ENCODE measurements at places on chromosomes 11 and 22. TPM values are rescaled to one million over a fixed set of nuclear protein-coding genes. Genes with fewer than 3 reads are reported as not detected.
A peak's percentile ranks its signal among the peaks of the same experiment; 100 is the strongest.

DNA sequence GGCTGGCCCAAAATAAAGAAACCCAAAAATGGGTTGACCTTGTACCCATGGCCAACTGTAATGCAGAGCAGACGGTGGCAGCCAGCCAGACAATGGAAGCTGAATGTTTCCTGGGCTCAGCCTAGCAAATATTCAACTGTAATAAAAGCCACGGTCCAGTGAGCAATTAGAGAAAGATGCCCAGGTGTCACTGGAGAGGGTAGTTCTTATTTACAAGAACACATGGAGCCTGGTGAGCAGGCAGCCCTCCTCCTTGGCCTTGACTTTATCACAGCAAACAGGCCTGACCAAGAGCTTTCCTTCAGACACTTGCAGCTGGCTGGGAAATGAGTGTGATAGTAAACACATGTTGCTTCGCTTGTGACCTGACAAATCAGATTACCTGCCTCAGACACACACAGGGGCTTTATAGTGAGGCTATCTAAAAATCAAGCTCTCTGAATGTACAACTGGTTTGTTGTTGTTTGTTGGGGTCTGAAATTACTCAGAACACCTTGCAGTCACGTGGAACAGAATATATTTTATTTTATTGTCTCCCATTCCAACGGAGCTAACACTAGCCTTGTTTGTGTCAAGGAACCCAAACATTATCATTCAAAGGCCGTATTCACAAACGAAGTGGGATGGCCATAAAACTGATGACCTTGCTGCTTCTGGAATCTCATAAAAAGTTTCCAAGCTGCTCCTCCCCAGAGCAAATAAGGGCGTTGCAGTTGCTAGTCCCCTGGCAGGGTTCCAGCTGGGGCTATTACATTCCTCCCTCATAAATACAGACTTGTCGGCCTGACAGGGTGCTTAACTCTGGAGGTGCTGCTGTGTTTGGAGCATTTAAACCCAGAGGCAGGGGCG lies 161.1 kb downstream of the BBOX1 start:
- peak; percentile 41 for DNase-seq

DNA sequence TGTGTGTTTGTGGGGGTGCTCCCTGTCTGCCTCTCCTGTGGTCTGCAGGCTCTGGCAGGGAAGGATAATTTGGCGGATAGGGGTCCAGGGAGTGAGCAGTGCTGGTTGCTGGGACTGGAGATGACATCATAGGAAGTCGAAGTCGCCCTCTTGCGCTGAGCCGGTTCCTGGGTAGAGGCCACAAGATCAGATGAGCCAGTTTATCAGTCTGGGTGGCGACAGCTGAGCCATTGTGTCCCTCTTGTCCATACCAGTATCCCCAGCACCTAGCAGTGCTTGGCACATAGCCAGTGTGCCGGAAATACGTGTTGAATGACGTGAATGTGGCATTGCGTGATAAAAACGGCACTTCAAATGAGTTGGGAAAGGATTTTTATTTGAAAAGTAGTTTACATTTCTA lies 9.8 kb downstream of the APOL5 start:
- DNase-seq, result no peak

- DNase-seq, result no peak
Measured at GRCh38 chr11:119317592-119318239, 786 bp upstream of the MCAM start.

DNA sequence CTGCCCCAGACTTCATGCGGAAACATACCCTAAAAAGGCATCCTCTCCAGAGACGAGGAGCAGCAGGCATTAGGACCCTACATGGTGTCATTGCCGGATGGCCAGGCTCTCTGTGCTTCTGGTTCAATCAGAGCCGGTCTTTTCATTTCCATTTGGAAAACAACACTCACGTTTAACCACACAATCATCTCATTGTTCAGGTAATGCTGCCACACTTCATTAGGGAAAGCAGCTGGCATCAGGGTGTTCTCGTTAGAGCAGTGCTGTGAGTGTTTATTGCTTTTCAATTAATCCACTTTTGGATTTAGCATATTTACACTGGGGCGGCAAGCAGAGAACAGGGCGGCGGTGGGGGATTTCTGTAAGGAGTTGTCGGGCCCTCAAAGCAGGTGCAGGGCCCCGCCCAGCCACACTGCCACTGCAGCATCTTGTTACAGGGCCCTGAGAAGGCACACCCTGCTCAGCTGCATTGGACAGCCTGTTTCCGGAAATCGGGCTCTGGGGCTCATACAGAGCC lies 338.6 kb downstream of the SHANK2 start:
- DNase-seq, result no peak

DNA sequence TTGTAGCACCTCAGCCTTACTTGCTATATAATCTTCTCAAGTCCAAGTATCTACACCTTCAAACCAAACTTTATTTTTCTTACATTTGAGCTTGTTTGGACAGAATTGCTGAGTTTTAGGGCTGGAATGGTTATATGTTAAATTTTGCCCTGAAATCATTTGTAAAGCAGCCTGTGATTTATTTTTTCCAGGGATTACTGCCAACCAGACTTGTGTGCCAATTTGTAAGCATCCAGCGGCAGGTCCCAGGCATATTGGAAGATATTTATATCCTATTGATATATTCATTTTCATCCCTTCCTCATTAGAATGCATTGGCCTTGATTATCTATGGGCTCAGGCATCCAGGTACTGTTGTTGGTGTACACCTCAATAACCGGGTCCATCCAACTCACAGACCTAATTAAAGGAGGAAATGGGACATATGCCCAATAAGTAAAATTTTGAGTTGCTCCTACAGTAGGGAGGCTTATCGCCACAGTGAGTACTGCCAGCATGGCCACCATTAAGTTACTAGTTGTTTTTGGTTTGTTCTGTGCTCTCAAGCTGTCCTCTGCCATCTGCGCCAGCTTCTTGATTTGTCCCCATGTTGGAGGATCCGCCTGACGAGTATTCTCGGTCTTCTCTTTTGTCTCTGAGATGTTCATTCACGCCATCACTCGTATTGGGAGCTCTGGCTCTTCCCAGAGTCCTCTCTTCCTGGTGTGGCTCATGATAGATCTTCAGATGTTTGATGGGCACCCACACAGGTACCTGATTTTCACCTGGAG lies 9.8 kb upstream of the DNAJB13 start:
- no peak for DNase-seq

GRCh38 chr22:30226192-30226832 lies 20.2 kb downstream of the LIF start:
- no peak for DNase-seq

DNA sequence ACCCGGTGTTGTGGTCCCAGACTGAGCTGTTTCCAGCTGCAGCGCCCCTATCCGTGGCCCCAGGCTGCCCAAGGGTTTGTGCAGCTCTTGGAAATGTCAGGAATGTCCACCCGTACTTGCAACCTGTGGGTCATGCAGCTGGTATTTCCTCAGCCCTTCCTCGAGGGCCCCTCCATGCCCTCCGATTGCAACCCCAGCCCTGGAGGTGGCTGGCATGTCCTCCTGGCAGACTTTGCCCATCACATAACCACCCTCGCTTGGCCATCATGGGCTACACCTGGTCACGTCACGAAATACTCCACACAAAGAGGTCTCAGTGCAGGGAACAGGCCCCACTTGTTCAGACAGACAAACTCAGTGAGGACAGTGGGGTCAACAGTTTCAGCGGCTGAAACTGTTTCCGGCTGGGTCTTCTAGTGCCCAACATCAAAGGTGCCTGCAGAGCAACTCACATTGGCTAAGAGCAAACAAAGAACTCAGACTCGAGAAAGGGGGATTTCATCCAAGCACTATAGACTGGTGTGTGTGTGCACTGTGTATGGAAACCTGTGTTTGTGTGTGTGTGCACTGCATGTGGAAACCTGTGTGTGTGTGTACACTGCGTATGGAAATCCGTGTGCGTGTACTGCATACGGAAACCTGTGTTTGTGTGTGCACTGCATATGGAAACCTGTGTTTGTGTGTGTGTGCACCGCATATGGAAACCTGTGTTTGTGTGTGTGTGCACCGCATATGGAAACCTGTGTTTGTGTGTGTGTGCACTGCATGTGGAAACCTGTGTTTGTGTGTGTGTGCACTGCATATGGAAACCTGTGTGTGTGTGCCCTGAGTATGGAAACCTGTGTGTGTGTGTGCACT lies 72.8 kb upstream of the CCND1 start:
- no peak for DNase-seq

GRCh38 chr11:70061734-70062133 lies 16.4 kb upstream of the ANO1 start:
- DNase-seq, result no peak

GRCh38 chr11:72598906-72599305 lies 75.3 kb downstream of the PDE2A start:
- no peak for DNase-seq

DNA sequence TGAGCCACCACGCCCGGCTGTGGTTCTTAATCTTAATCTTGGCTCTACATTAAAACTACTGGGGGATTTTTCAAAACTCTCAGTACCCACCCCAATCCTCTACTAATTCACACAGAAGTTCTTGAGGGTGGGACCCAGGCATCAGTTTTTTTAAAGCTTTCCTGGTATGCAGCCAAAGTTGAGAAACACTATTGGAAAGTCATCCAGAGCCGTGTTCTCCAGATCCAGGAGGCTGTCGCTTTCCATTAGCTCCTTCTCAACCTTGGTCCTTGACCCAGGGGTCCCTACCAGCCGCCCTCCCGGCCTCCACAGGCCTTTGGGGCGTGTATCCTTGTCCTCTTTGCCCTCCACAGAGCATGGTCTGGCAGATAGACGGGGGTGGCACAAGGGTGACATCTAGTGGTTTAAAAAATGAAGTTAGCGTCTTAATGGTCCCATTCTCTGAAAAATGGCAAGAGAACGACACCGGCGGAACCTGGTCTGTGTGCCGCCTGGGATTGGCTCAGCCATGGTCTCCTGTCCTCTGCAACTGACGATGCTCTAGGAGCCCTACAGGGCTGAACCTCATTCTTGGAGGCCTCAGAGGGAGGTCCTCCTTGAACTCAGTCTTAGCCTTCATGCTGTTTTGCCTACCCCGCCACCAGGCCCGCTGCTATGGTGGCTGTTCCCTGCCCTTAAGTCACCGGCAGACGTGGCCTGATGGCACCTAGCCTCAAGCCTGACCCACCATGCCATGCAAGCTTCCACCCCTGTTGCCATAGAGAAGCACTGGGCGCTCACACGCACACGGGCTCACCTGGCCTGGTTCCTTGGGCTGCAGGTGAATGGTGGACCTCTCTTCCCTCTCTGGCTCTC lies 152.0 kb upstream of the SYN3 start:
- peak; percentile 83 for DNase-seq

GRCh38 chr11:61032824-61033223 lies 61.3 kb downstream of the CD6 start:
- no peak for DNase-seq

GRCh38 chr11:118435290-118435892 lies 901 bp upstream of the KMT2A start:
- peak; percentile 97 for DNase-seq

DNA sequence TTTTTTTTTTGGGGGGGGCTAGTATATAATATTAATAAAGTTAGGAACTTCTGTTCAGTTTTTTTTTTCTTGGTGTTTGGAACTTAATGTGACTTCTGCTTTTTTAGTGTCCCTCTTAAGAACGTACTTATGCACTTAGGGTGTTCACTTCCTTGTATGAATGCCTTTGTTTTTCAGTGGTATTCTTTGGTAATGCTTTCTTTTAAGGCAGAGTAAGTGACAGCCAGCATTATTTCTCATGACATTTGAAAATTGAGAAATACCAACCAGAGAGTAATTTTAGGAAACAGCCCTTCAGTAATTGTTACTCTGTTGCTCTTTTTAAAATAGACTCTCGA lies 2.4 kb downstream of the GRK3 start:
- peak; percentile 62 for DNase-seq

- no peak for DNase-seq
Measured at GRCh38 chr11:36899800-36900199, 301.8 kb upstream of the RAG2 start.

GRCh38 chr22:45308391-45308956 lies 1.3 kb upstream of the FAM118A start:
- no peak for DNase-seq

DNA sequence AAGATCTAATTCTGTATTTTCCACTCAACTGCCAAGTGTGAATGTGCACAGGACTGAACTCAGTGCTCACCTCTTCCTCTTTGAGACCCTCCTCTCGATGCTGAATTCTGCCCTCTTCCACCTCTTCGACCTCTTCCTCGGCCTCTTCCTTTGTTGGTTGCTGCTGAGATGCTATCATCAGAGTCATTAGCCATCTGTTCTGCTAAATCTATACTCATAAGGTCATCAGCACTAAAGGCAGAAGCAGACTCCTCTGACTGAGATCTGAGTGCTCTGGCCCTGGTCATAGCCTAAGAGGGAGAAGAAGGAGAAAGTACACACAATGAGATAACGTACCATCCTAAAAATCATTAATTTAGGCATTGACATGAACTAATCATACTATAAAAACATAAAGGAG lies 45.9 kb upstream of the GPR83 start:
- no peak for DNase-seq

DNA sequence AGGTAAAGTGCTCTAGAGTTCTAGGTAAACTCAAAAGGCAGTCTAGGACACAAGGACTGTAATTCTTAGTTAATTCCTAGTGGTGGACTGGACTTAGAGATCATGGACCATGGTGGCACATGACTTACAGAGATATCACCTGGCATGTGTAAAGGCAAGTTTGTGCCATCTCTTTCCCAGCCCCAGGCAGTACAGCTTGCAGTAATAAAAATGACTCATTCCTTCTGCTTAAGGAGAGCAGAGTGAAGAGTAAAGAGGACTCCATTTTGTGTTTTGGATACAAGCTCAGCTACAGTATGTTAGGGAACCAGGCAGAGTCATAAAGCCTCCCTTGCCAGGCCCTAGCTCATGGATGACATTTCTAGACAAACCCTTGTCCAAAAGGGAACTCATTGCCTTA lies 629.9 kb downstream of the JRKL start:
- no peak for DNase-seq

DNA sequence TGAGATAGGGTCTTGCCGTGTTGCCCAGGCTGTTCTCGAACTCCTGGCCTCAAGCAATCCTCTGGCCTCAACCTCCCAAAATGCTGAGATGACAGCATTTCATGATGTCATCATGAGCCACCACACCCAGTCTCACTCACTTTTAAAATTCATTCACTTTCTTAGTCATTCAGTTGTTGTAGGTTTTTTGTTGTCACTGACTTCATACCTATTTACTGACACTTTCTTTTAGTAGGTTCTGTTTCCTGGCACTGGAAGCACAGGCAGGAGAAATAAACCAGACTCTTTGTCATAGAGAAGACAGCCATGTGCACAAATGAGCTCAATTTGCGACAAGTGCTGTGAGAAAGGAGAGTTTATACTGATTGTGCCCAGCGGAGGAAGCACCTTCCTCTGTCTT lies 10.5 kb downstream of the ART5 start:
- no peak for DNase-seq

- DNase-seq, result peak; percentile 3
Measured at GRCh38 chr11:70951139-70951804, 301.1 kb downstream of the SHANK2 start.

CD3G gene
- total RNA-seq, result not detected

CARD16 gene
- total RNA-seq, result not detected

RAB1B gene
- 88.1 TPM for total RNA-seq

FZD4 gene
- total RNA-seq, result 0.17 TPM

TRIM64C gene
- total RNA-seq, result not detected

APOC3 gene
- not detected for total RNA-seq

Measured in OCI-LY7 (cell line).